ENCODE measurements at places on chromosomes 16 and 17.

DNA sequence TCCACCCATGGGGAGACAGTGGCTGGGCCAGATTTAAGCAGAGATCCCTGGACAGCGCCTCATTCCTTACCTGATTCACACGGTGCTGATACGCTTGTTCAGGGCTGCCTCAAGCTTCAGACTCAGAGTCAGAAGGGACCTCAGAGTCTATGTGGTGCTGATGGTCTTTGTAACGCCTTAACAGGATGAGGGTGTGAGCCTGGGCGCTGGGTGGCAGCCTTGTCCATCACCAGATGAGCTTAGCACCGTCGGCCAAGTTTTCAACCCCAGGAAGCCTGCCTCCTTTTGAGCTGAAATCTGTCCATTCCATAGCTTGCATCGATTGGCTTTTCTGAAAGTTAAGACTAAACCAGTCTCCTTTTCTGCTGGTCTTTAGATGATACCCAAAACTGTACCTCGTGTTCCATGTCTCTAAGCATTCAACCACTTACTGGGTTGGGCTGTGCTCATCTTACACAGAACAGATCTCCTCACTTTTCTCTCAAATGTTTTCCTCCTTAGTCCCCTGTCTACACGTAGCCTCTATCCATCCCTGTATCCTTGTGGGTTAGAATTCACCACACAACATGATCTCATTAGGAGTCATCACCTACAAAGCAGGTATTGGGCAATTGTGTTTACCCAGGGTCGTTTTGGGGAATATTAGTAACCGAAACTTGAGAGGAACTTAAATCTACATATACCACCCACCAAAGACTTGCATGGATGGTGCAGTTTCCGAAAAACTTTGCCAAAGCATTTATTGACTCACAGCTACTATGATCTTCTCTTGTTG, 573.4 kb downstream of the CDH13 start:
- peak; percentile 82 for DNase-seq

DNA sequence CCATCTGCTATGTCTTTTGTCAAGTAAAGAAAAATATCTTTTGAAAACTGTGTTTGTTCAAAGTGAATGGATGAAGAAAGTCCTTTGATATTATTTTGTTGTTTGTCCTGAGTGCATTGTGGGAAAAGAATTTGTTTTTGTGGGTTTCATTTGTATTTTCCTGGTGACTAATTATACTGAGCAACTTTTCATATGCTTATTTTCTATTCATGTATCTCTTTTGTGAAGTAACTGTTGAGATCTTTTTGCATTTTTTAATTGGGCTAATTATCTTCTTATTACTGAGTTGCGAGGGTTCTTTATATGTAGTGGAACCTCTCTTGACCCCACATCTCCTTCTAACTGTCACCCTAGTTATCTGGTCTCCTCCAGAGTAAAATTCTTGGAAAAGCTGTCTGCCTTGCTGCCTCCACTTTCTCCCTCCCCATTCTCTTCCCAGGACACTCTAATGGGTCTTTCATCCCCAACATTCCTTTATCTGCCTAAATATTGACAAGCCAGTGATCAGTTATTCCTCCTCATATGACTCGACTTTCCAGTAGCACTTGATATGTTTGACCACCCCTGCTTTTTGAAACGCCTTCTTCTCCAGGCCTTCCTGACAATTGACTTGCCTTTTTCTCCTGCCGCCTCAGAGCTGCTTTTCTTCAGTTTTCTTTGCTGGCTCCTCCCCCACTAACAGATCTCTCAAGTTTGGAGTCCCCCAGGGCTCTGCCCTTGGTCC, 117.6 kb upstream of the HAS3 start:
- DNase-seq: no peak

DNA sequence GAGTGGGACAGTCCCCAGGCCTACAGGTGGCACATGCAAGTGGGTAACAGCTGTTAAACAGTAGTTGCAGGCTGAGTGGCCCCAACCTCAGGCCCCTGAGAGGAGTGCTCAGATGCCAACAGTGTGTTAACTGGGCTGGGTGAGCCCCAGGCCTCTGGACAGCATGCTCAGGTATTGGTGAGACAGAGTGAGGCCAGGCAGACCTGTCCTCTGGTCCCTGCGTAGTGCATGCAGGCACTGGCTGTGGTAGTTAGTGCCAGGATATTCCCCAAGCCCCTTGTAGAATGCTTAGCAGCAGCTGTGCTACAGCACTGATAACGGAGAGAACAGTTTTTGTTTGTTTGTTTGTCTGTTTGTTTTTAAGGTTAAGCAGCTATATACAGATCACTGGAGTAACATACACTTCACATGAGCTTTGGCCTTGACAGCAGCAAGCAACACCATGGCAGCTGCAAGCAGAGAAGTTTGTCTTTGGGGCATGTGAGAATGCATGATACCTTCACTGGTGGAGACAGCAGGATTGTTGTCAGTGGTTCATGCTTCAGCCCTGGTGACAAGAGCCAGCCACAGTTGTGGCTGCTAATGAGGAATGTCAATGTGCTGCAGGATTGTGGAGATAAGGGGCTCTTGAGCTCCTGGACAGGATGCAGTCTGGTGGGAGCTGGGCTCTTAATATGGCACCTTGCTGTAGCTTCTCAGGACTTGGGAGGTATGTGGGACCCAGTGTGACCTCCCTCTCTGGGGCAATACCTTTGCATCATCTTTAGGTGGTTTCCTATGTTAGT, 614.4 kb downstream of the CDH11 start:
- DNase-seq: no peak

DNA sequence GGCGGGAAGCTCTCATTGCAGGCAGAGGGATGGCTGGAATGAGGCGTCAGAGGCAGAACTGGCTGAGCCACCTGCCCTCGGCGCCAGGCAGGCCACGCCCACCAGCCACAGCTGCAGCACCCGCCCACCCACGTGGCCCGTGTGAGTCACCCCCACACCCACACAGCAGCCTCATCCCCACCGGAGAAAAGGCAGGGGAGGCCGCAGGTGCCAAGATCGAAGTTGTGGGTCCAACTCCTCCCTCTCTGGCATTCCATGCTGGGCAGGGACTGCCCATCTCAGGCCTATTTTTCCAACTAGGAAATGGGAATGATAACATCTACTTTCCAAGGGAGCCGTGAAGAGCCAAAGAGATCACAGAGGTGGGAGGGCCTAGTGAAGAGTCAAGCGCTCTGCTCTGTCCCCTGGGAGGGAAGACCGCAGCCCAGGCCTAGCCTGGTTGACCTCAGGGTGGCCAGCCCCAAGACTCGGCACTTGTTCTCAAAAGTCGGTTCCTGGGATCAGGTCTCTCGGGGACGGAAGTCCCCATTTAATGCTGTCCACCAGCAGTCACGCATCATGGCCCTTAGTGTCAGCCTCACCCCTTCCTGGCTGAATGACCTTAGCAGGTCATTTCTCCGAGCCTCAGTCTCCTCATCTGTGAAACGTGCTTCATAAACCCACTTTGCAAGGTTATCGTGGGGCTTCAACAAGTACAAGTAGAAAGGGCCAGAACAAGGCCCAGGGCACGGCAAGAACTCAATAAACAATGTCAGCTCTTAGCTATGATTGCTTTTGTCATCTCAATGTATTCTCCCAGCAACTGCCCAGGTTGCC, at the start of gene TRPV3:
Gene TRPV3, minus strand, starts transcription at position 45 of the 816 bp plus-strand sequence. CDS start 2,962 bp downstream, outside the sequence.
- peak; percentile 41 for DNase-seq

DNA sequence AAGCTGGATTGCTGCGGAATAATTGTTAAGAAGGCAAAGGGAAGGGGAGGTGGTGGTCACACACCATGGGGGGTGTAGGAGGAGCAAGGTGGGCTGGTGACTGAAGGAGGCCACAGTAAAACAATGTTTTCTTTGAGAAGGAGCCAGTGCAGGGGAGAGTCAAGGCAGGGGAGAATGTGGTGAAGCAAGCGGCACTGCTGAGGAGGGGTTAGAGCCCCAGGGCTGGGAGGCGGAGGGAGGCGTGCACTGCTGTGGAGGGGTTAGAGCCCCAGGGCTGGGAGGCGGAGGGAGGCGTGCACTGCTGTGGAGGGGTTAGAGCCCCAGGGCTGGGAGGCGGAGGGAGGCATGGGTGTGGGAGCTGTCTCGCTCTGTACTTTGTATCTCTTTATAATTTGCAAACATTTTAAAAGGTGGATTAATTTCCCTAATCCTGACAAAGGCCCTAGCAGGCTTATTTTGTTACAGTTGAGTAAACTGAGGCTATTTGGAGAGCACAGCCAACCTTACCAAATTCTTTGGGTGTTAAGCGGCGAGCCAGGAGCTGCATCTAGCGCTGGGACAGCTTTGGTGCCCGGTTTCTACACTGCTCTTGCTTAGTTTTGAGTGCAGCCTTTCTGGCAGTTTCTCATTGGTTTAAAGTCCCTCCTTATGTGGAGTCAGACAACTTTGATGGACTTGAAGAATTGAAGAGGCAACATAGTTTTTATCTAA, 20.9 kb downstream of the RPTOR start:
- no peak for DNase-seq

DNA sequence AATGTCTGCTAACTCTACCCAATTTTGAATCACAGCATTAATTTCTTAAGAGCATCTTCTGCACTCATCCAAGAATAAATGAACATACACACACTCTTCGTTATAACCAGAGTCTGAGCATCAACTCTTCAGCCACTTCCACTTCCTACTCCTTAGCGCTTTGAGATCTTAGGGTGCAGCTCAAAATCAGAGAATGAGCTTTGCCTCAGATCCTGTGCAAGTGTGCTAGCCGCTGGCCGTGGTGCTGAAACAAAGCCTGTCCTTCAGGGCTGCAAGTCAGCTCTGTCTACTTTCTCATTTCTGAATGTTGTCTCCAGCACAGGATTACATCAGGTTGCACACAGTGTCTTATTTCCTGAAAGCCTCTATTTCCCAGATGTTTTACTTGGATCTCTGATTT, 165.4 kb downstream of the AIPL1 start:
- peak; percentile 31 for DNase-seq

DNA sequence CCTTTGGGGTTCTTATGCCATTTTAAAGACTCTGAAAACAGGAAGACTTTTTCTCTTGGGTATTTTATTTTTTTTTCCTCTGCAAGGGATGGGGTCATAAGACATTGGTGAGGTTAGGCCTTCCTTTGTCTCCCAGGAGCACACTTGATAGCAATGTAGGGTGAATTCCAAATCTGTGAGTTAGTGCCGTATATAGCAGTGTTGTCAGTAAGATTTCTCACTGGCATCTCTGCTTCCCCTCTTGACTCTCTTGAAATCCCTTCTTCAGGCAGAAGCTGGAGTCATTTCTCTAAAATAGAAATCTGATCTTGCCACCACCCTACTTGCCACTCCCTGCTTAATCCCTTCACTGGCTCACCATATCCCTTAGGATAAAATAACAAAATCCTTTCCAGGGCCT, 529.7 kb downstream of the WWOX start:
- DNase-seq: peak; percentile 52

DNA sequence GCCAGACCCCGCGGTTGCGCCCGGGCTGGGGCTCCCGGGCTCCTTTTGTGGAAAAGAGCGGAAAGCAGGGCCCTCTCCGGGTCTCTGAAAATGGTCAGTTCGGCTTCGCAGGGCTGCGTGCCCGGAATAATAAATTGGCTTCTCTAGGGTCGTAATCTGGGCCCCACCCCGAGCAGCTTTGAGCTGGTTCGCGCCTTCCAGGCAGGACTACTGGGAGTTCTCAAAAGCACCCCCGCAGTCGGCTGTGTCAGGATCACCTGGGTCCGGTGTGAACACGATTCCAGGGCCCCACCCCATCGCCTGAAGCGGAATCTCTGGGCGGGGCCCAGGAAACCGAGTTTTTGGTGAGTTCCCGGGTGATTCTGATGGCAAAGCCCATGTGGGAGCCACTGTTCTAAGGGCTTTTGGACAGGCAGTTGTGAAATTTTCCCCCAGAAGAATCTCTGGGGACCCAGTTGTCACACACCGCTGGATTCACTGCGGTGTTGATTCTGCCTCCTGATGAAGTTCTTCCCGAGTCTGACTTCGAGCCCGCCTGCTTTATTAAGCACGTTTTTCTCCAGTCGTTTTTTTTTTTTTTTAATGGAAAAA, 77.0 kb downstream of the MRC2 start:
- peak; percentile 62 for DNase-seq

DNA sequence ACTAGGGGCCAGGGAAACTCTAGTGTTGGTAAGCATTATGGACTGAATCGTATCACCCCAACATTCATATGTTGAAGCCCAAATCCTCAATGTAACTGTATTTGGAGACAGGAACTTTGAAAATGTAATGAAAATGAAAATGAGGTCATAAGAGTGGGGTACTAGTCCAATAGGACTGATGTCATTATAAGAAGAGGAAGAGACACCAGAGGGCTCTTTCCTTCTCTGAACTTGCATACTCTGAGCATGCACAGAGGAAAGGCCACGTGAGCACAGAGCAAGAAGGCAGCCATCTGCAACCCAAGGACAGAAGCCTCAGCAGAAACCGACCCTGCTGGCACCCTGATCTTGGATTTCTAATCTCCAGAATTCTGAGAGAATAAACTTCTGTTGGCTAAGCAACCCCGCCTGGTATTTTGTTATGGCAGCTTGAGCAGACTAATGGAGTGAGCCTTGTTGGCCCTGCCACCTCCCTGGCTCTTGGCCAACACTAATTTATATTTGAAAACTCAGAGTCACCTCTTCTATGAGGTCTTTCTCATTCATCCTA, 273.4 kb downstream of the NTN1 start:
- DNase-seq: no peak

DNA sequence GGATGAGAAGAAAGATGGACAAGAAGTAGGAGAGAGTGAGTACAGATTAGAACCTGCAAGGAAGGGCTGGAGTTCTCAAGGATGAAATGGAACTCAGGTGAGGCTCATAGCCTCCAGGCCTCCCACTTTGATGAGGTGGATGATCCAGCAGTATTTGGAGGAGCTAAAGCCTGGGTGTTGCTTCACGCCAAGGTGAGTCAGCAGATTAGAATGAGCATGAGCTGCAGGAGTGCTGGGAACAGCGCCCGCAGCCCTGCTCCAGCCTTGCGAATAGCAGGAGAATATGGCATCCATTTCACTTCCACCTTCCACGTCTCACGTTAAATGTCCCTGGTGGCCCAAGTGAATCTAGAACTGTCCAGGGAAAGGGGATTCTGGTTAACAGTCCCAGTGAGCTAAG, 94.4 kb upstream of the CPHXL start:
- no peak for DNase-seq

DNA sequence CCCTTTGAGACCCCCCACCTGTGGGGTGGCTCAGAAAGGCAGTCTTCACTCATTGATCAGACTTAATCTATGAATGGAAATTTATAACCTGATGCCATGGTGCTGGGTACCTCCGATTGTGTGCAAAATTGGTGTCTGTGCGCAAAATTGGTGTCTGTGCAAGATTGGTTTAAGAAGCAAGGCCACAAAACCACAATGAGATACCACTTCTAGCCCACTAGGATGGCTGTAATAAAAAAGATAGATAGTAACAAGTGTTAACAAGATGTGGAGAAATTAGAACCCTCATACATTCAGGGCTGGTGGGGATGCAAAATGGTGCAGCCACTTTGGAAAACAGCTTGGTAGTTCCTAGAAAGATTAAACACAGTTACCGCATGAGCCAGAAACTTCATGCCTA, 13.9 kb upstream of the CSNK2A2 start:
- no peak for DNase-seq

Data from LHCN-M2 (cell line).